ENCODE measurements at places on chromosomes 2 and 18. TPM values are rescaled to one million over a fixed set of nuclear protein-coding genes. Genes with fewer than 3 reads are reported as not detected.

IL1RL1 gene
- 4.1 TPM for total RNA-seq

C2orf80 gene
- total RNA-seq = not detected

ACVR2A gene
- 35.0 TPM for total RNA-seq

- DNase-seq = no peak
Observed at GRCh38 chr18:24417480-24417879, 9.0 kb upstream of the IMPACT start.

DNA sequence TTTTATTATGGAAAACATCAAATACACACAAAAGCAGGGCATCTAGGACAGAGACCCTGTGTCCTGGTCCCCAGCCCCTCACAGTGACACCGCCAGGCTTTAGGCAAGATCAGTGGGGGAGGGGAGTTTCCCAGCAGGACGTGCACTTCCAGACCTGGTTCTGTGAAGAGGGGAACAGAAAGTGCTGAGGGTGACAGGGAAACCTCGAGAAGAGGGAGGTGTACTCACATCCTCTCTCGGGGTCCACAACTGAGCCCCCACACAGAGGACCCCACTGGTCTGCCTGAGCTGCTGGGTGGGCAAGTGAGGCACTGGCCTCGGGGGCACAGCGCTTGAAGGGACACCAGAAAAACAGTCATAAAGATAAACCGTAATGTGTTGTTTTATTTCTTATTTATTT lies 4.4 kb upstream of the GPR35 start:
- DNase-seq = no peak

DNA sequence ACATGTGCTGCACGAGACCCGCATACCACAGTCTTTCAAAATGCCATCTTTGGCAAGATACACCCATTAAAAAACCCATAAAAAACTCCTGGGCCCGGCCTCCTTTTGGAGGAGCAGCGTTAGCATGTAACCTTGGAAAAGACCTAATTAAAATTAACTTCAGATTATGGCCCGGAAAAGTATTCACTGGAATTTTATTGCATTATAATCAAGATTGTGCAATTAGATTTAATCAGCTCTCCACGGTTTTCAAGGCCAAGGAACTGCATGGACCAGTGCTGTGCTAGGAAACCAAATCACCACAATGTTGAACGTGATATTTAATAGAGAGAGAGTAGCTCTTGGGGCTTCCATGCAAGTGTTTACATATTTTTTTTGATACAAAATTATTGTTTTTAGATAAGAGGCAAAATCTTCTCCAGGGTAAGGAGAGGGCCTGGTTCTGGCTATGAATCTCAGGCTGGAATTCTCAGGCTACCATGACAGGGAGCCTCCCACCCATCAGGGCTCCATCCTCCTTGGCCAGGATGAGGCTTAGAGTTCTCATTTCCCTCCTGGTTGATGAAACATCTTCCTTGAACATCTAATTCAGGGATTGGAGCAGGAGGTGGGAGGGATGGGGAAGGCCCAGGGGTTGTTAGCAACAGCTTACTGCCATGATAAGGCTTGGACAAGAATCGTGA lies 82.0 kb upstream of the TTC39C start:
- DNase-seq = no peak

DNA sequence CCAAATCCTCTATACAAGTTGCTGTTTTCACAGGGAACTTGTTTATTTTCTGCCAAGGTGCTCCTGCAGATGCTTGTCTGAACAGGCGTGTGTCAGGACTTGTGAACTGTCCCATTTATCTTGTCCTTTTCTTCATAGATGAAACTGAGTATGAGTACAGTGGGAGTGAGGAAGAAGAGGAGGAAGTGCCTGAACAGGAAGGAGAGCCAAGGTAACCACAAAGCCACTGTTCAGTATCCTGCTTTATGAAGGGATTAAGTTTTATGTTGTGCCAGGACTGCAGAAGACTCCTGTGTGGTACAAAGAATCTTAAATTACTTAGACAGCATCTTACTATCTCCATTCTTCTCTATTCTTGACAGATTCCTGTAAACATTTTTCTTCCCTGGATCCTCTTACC lies 145.0 kb downstream of the MAP4K4 start:
- no peak for DNase-seq

DNA sequence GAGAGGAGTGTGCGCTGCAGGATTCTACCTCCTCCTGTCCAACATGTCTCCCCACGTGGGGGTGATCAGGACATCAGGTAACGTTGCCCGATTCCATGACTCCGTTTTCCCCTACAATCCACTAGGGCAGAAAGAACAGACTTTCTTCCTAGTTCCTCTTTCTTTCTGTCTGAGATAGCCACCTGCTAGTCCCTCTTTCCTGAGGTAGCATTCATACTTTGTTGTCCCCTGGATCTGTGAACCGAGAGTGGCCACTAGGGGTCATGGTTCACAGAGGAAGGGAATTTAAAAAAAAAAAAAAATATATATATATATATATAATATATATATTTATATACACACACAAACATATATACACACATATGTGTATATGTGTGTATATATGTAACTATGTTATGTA lies 210.0 kb upstream of the ZNF521 start:
- no peak for DNase-seq

GRCh38 chr2:226115832-226116200 lies 683.8 kb downstream of the IRS1 start:
- no peak for DNase-seq

DNA sequence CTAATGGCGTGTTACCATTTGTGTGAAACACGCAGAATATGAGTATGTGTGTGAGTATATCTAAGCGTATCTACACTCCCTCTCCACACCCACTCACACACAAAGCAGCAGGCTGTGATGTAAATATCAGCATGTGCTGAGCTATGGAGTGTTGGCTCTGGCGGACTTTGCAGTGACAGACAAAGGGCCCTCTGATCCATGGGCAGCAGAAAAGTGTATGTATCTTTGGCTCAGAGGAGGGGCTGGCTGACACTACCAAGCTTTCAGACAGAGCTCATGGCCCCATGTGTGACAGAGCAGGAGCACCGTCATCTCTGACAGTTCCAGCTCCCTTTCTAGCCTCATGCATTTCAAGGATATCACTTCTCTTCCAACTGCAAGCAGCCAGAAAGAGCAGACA lies 57.2 kb upstream of the ASB18 start:
- no peak for DNase-seq

DNA sequence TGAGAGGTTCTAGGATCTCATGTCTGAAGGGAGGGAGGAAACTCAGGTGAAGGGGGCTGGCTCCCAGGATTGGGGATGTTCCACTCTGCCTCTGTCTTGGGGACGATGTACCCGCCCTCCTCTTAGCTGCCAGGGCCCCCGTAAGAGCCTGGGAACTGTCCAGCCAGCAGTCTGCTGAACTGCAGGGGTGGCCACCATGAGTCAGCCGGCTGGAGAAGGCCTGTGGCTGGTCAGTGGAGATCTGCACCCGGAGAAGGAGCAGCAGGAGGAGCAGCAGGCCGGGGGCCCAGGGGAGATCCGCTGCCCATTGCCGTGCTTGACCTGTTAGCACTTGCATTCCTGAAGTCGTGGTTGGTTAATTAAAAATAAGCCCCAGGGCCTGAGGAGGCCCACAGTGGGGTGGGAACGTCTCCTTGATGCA lies 180.3 kb downstream of the TFCP2L1 start:
- no peak for DNase-seq

DNA sequence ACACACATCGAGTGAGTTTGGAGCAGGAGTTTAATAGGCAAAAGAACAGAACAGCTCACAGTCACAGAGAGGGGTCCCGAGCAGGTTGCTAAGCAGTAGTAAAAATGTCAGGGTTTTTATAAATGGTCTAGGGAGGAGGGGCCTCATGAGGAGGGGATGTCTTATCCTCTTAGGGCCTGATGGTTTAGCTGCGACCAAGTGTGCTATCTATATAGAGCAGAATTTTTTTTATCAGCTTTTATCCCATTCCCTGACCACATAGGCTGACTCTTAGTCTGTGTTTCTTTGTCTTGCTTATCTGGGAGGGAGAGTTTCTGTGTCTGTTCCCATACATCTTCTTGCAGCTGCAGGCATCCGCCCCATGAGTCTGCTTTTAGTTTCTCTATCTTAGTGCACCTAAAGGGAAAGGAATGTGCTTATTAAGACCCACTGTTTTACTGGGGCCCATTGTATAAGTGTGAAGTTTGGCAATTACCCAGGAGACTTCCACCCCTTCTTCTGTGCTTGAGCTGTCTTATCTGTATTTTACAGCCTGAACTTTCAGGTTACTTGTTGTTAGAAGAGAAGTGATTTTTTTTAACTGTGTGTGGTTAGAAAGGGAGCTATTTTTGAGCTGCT lies 30.4 kb upstream of the GMCL1 start:
- no peak for DNase-seq

Measured in uterus (tissue), 4 donors.